Progenitor cell of endocrine pancreas (in vitro differentiated cells): ENCODE measurements at places on chromosomes 3 and 15. TPM values are rescaled to one million over a fixed set of nuclear protein-coding genes. Genes with fewer than 3 reads are reported as not detected.

Gene UROC1
- total RNA-seq: not detected in 2 replicates

Gene ACKR4
- total RNA-seq: not detected in 2 replicates

DNA sequence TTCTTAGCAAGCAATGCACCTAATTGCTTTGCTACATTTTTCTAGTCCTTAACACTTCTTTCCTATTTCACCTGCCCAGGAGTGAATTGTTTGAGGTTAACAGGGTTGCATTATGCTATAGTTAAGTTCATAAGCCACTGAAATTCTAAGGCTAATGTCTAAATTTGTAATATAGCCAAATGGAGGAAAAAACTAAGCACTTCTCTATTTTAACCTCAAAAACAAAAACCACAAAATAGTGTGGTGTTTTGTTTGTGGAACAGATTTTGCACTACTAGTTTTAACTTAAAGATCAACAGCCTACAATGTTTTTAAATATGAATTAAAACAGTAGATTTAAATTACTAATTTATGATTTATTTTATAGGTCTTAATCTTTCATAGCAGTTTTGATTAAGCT, 5.5 kb downstream of the ATOSA start:
- H3K27ac ChIP-seq: no peak overlapping the region
- no peak overlapping the region for H3K4me3 ChIP-seq
- H3K36me3 ChIP-seq: peaks cover 17% of the 10 kb centered on the region

DNA sequence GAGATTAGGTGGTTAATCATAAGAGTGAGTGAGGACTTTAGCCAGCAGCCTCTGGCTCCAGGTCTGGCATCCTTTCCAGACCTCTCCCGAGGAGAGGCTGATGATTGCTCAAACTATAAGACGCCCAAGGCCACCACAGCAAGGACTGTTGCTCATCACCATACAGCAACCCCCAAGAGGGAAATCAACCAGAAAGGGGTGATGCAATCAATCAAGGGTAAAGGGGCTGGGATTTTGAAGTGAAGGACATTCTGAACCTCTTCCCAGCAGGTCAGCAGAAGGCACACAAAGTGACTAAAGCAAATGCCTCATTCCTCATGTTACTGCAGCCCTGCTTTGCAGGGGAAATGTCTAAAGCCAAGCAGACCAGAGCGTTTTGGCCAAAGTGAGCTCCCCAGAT, 247.3 kb upstream of the IGF1R start:
- H3K27me3 ChIP-seq: no peaks in the 10 kb centered on the region
- H3K4me1 ChIP-seq: peaks cover 17% of the 10 kb centered on the region
- no peak for DNase-seq
- H3K4me3 ChIP-seq: no peak overlapping the region
- no peaks in the 10 kb centered on the region for H3K36me3 ChIP-seq
- H3K27ac ChIP-seq: no peak overlapping the region

- H3K36me3 ChIP-seq: no peaks in the 10 kb centered on the region
- H3K27ac ChIP-seq: no peak overlapping the region
- no peak overlapping the region for H3K4me3 ChIP-seq
- peaks cover 33% of the 10 kb centered on the region for H3K27me3 ChIP-seq
These were observed 3.7 kb upstream of the KNG1 start for GRCh38 chr3:186713499-186713898.

Gene MYEF2
- total RNA-seq: 126 and 128 TPM in 2 replicates

- H3K4me1 ChIP-seq: peaks cover 2% of the 10 kb centered on the region
- no peak overlapping the region for H3K4me3 ChIP-seq
- H3K27ac ChIP-seq: no peak overlapping the region
- H3K27me3 ChIP-seq: peaks cover 4% of the 10 kb centered on the region
- H3K36me3 ChIP-seq: no peaks in the 10 kb centered on the region
These were observed 144.9 kb upstream of the MRPS22 start for GRCh38 chr3:139198929-139199328.

- H3K36me3 ChIP-seq: no peaks in the 10 kb centered on the region
- peaks cover 9% of the 10 kb centered on the region for H3K4me1 ChIP-seq
These were observed 2.3 kb upstream of the TMEM266 start for GRCh38 chr15:76057332-76058000.
